ENCODE measurements at places on chromosomes 2 and 18.
A peak's percentile ranks its signal among the peaks of the same experiment; 100 is the strongest.

- no peak for DNase-seq
Measured at GRCh38 chr2:88838165-88838635, 146.7 kb downstream of the RPIA start.

- DNase-seq, result no peak
Measured at GRCh38 chr2:46045888-46046287, 251.3 kb upstream of the EPAS1 start.

GRCh38 chr2:96870626-96871255, 861 bp upstream of the SEMA4C start:
- DNase-seq, result no peak

DNA sequence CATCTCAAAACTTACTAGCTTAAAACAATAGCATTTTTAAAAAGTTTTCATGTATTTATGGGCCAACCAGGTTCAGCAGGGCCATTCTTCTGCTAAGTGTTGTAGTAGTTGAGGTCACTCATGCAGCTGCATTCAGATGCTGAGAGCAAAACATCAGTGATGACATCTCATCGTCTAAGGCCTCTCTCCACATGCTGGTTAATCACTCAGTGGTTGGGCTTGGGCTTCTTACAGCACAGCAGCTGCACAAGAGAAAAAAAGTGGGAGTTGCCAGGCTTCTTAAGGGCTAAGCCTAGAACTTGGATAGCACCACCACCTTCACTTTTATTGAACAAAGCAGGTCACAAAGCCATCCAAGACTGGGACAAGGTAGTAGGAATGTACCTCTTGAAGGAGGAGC, 190.3 kb downstream of the IRS1 start:
- no peak for DNase-seq

DNA sequence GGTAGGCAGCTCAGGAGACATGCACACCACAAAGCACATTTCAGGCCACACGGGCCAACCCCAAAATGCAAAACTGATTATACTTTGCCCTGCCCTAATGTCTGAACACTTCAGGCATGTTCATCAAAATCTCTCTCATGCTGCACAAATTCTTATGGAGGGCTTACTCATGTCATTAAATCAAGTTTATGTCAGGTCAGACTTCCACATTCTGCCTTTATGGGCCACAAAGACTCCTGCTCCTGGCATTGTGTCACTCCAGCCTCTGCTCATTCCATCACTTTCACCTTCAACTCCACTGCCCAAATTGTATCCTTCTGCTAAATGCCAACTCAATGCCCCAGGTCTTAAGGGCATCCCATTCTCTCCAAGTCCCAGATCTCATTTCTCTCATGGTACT, 9.2 kb downstream of the UXS1 start:
- no peak for DNase-seq

DNA sequence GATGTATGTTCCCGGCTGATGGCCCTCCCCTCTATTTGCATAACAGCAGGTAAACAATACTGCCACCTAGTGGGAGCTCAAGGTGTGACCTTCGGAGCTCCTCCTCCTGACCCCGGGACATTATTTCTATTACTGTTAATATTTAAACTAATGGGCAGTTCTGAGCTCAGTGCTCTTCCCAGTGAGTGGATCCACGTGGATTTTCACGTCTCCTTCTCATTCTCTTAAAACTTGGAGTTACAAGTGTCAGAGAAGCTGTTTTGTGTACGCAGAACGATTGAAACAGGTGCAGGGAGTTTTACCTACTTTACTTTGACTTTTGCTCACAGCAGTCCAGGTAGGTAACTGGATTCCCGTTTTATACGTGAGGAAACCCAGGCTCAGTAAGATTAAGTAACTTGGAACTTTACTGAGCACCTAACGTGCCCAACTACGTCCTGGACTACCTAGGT, 127.3 kb downstream of the PRKCE start:
- peak; percentile 38 for DNase-seq

- no peak for DNase-seq
Measured at GRCh38 chr18:75223687-75224347, 13.2 kb downstream of the TSHZ1 start.

DNA sequence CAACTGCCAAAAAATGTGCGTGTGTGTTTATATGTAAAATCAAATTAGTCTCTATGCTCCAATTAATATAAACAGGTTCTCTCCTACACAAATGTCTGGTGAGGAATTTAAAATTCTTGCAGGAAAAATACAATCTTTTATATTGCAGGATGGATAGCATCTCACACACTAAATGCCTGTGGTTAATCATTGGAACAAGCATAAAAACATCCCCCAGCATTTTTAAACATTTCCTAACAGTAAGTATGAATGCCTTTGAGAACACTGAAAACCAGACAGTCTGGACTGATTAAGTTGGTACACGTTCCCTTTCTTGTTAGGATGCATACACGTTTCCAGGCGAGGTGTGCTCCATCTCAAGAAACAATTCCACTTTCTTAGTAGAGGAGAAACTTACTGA, 29.9 kb upstream of the PDE1A start:
- no peak for DNase-seq

DNA sequence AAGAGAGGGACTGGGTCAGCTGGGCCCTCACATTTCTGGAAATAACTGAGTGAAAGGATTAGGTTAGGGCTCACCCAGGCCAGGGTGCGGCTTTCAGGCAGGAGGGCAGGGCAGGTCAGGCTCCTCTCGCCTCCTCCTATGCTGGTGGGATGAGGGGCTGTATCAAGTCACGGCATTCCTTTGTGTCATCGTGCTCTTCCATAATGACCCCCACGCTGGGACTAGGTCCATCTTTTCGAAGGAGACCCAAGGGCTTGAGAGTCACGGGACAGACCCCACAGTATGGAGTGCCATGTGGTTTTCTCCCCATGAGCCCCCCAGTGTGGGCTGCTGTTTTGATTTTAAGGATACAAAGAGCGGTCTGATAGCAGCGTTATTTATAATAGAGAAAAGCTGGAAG, 137.8 kb upstream of the COPS8 start:
- DNase-seq, result no peak

DNA sequence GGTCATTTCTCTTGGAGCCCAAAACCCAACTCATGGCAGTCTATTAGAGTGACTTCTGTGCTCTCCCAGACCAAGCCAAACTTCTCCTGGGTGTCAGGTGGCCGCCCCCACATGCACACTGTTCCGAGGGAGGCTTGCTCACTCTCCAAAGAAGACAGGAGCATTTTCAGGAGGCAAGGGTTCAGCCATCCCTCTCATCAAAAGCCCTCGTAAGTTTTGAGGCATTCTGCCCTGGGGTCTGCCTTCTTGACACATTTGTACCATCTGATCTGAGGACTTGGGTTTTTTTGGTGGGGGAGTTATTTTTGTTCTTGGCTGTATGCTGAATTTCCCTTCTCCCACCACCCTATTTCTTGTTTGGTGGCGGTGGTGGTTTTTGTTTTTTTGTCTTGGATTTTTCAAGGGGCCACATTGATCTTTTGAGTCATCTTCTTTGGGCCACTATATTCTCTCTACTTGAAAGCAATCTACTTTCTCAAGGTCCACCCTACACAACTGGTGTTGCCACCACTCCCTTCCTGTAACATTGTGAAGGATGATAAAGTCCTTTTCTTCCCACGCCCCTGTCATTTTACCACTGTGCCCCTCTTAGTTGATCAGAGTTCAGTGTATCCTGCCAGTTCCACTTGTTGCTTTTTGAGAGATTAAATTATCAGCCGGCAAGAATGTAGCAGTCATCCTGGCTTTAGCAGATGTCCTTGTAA, 255.8 kb downstream of the CYP26B1 start:
- no peak for DNase-seq

DNA sequence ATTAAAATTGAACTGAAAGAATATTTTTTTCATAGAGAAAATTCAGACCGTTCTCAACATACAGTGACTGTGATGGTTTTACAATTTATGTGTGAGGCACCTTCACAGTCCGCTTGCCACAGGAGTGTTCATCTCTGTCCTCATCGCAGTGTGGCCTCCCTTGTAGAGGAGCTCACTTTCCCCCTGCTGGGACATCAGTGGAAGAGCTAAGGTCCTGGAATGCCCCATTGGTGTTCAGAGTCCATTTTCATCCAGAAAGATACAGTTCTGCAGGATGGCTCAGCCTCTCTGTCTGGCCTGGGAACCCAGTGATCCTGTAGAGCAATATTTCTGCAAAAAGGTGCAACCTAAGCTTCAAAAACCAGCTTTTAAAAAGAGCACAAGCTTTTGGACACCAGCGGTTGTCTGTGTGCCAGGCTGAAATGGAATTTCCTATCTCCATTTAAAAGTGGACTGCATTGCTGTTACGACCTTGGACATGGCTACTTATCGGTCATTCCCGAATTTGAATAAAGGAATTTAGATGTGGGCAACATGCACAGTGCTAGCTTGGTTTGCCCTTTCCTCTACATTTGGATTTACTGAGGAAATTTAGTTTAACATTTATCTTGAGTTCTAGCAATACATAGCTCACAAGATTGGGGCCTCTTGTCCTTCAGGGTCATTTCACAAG, 26.7 kb upstream of the FAM237A start:
- no peak for DNase-seq

GRCh38 chr2:227460070-227460485, 11.9 kb upstream of the AGFG1 start:
- DNase-seq, result no peak

DNA sequence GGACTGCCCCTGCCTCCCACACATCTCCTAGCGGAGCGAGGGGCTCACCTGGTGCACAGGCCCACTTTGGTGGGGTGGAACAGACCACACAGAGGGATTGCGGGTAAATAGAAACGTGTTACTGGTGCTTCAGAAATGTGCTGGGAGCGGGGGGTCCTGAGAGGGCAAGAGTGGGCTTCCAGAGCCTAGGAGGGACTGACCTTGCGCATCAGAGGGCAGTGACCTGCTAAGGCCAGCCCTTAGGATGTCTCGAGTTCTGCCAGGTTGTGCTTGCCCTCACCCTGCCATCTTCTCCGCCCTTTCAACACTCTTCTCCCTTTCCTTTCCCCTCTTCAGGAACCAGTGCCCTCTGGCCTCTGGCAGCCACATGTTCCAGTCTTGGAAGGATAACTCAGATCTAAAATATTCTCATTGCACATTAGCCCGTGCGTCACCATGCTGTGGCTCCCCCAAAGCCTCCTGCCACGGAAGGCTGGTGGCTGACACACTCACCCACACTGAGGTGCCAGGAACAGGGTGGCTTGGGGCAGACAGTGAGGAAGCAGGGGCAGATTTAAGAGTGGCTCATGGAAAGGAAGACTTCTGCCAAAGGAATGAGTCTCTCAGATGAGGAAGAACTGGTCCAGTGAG, 89.6 kb downstream of the MCFD2 start:
- no peak for DNase-seq

DNA sequence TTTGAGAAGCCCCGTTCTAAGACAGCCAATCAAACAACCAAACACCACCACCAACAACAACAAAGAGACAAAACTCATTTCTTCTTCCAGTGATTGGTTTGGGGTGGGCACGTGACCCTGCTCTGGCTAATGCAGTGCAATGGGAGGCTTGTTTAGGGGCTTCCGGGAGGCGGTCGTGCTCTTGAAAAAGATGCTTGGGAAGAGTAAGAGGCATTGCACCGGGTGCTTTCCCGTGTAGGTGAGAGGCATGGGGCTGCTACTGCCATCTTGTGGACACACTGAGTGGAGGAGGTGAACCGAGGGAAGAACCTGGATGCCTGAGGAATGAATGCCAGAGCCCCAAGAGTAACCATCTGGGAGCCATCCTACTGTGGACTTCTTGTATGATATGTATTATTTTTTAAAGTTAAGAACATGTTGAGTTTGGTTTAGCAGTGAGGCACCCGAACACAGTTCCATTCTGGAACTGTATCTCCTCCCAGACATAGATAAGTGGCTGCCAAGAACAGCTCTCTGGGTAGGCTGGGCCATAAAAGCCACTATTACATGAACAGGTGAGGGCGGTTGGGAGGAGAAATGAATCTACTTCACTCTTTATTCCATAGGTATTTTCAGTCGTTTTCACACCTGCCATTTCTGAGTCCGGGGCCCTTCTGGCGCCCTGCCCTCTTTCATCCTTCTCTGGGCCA, 19.1 kb upstream of the ARHGAP25 start:
- peak; percentile 85 for DNase-seq

- DNase-seq, result no peak
Measured at GRCh38 chr2:38260469-38260868, 116.6 kb downstream of the ATL2 start.

GRCh38 chr2:8501061-8501720, 180.7 kb upstream of the ID2 start:
- DNase-seq, result no peak

- no peak for DNase-seq
Measured at GRCh38 chr18:63177919-63178821, 141.4 kb downstream of the BCL2 start.

DNA sequence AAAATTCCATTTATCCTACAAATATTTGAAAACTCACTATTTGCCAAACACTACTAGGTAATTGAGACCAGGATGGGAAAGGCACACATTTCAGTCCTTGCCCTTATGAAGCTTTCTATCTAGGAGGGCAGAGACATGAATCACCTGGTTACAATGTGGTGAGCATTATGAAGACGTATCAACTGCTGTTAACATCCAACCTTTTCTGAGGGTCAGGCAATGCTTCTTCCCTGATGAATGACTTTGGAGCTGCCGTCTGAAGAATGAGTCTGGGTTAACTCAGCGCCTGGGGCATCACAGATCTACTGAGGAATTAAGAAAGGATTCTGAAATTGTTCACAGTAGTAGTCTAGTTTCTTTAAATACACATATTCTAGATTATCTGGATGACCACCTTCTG, 62.1 kb upstream of the NOSTRIN start:
- no peak for DNase-seq

DNA sequence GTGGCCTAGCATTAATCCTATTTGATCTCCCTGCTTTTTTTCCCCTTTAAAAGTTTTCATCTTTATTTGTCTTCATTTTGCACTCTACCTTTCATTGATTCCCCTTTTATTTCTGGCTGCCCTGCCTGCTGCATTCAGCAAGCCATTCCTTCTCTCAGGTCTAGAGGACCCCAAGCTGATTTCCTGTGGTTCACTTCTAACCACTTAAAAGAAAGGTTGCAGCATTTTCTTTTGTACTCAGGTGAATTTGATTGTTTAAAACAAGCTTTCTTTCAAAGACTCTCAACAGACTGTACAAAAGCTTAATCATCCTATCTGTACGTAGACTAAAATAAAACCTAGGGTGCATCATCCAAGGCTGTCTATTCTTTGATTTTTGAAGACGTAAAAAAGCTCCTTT, 160.3 kb downstream of the CSRNP3 start:
- DNase-seq, result no peak

Data from iPS DF 19.7 (cell line).